Hindlimb muscle (tissue), 1 donor: ENCODE measurements at places on chromosomes 2 and 18. TPM values are rescaled to one million over a fixed set of nuclear protein-coding genes. Genes with fewer than 3 reads are reported as not detected.

DNA sequence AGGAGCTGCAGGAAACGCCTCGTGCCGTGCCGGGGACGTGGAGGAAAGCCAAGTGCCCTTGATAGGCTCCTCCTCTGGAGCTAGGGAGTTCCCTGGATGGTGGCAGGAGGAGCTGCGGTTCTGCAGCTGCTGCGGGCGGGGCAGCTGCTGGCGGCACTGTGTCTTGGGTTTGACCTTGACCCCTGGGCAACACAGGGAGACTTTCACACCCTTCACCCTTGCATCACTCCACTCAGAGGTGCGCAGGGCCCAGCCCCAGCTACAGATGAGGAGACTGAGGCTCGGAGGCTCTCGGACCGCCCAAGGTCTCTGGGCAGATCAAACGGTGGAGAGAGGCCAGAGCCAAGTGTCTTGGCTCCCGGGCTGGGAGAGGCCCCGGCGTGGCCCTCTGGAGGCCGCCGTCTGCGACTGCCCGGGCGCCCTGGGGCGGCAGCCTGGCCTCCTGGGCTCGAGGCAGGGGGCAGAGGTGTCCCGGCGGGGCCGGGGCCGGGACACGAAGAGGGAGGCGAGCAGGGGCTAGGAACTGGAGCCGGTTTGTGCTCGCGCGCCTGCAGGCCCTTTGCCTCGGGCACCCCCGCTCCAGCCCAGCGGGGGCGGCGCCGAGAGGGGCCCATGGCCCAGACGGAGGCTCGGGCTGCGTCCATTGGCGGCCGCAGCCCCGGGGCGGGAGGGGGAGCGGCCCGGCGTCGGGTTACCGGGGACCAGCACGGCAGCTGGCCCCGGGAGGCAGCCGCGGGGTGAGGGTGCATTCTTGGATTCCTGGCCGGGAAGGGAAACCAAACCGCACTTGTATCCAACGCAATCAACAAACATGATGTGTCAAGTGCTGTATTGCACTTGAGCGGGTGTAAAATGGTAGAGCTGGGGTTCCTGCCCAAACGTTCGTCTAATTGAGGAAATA lies 129.6 kb upstream of the SLC1A4 start:
- peak; percentile 75 for DNase-seq

- no peak for DNase-seq
Measured at GRCh38 chr2:10845640-10846039, 33.1 kb upstream of the PDIA6 start.

- DNase-seq = no peak
Measured at GRCh38 chr2:102588213-102588939, 31.0 kb upstream of the SLC9A2 start.

GRCh38 chr2:152037743-152038435 lies 61.0 kb downstream of the CACNB4 start:
- peak; percentile 75 for DNase-seq

- DNase-seq = no peak
Measured at GRCh38 chr2:158989165-158989564, 20.7 kb downstream of the TANC1 start.

- DNase-seq = no peak
Measured at GRCh38 chr18:4672162-4672561, 217.1 kb upstream of the DLGAP1 start.

DNA sequence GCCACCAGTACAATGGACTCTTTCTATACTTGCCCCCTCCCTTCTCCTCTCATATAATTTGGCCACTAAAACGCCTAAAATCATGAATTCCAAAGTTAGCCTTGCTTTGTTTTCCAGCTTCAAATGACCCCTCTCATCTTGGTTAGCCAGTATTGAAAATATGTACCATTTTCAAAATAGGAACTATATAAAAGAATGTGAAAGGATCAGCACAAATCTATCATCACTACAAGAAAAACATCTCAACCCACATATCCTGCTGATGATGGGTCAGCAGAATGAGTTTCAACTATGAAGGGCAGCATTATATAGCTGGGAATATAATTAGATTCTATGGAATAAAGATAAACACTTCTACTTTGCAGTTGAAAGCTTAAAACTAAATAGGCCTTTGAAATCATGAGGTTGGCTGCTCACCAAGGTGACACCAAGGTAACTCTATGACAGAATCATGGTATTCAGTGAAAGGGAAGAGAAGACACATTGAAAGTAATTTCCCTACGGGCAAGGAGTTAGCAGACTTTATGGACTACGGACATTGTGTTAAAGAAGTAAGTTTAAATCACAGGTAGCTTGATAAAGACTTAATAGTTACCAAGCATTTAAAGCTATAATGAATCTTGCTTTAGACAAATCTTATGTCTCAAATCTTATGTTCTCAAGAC lies 873.0 kb downstream of the CPS1 start:
- no peak for DNase-seq

DNA sequence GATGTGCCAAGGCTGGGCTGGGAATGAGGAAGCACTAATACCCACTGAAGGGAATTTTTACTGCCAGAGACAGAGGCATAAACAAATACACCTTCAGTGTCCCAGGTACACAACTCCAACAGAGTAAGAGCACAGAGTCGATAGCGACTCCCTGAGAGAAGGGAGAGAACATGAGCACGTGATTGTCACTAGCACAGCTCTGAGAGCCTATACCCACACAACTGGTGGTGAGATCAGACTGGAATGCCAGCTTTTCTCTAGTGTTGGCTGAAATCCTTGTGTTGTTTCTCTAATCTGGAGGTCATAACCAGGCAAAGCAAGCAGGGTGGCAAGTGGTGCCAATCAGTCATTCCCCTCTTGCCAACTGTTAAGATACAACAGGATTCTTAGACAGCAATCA lies 377.2 kb downstream of the CNTNAP5 start:
- no peak for DNase-seq

- DNase-seq = no peak
Measured at GRCh38 chr2:11390399-11390658, 45.9 kb upstream of the ROCK2 start.

DNA sequence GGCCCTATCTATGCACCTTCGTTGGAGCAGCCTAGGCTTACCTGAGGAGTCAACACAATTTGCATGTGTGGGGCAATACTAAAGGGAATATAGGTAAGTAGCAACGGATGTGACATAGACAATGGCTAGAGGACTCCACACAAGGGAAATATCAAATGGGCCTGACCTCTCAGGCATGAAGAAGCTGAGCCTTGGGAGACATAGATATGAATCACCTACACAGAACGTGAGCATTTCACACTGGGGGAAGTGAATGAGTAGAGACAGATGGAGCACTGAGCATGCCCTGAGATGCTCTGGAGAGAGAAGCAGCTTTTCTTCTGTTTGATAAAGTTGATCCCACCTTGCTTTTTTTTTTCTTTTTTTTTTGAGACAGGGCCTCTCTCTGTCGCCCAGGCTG lies 97.9 kb downstream of the ATL2 start:
- no peak for DNase-seq

- no peak for DNase-seq
Measured at GRCh38 chr2:236939271-236939670, 146.4 kb upstream of the COPS8 start.

- DNase-seq = no peak
Measured at GRCh38 chr2:235592430-235592829, 98.6 kb downstream of the AGAP1 start.

GRCh38 chr18:62862466-62862865 lies 147.1 kb downstream of the PHLPP1 start:
- DNase-seq = no peak

- DNase-seq = no peak
Measured at GRCh38 chr18:478681-479080, 21.8 kb downstream of the COLEC12 start.

GRCh38 chr2:127142663-127143630 lies 36.0 kb upstream of the BIN1 start:
- DNase-seq = no peak

- DNase-seq = no peak
Measured at GRCh38 chr2:17461087-17461475, 57.2 kb downstream of the RAD51AP2 start.

- DNase-seq = no peak
Measured at GRCh38 chr2:129490641-129491040, 488.8 kb upstream of the RAB6C start.

DNA sequence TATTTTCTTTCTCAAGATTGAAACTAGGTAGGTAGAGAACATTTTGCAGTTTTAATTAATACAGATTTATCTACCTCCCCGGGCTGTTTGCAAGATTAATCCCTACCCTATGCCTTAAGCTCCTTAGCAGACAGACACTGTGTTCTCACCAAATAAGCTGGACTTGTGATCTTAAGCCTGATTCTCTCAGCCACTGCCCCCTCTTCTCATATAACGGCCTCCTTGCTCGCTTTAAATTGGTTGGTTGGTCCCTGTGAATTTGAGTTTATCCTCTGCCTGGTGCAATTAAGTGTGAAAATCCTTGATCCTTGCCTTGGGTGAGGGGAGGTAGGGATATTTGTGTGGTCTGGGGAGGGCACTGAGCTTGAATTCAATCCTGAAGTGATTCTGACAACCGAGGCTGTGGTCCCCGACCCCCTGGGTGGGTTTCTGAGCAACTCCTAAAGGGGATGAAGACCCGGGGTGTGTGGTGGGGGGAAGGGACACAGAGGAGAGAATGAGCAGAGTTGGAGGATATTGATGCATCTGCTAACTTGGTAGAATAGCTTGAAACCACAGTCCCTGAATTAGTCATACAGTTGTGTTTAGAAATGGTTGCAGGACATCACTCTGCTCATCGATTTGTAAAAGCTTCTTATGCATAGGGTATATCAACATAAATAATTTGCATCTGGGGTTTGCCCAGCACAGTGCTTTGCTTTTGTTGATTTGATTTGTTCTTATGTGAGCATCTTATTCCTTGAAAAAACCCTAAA lies 36.9 kb upstream of the NCKAP5 start:
- no peak for DNase-seq

DNA sequence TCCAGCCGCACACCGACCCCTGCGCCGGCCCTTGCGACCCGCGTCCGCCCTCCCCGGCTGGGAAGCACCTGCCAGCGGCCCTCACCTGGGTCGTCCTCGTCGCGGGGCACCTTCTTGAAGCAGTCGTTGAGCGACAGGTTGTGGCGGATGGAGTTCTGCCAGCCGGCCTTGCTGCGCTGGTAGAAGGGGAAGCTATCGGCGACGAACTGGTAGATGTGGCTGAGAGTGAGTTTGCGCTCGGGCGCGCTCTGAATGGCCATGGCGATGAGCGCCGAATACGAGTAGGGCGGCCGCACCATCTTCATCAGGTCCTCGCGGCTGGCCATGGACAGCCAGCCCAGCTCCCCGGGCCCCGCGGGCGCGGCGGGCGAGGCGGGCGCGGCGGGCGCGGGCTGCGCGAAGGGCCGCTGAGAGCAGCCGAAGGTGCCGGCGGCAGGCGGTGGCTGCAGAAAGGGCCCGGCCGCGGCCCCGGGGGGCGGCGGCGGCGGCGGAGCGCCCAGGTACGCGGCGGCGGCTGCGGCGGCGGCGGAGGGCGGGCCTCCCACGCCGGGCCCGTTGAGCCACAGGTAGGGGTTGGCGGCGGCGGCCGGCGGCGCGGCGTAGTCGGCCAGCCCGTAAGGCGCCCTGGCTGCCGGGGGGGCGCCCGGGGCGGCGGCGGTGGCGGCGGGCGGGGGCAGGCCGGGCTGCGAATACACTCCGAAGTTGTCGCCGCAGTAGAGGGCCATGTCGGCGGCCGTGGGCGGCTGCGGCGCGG lies 505 bp downstream of the FOXI3 start:
- DNase-seq = no peak

GRCh38 chr18:3885209-3885792 lies 435.3 kb downstream of the TGIF1 start:
- no peak for DNase-seq

DNA sequence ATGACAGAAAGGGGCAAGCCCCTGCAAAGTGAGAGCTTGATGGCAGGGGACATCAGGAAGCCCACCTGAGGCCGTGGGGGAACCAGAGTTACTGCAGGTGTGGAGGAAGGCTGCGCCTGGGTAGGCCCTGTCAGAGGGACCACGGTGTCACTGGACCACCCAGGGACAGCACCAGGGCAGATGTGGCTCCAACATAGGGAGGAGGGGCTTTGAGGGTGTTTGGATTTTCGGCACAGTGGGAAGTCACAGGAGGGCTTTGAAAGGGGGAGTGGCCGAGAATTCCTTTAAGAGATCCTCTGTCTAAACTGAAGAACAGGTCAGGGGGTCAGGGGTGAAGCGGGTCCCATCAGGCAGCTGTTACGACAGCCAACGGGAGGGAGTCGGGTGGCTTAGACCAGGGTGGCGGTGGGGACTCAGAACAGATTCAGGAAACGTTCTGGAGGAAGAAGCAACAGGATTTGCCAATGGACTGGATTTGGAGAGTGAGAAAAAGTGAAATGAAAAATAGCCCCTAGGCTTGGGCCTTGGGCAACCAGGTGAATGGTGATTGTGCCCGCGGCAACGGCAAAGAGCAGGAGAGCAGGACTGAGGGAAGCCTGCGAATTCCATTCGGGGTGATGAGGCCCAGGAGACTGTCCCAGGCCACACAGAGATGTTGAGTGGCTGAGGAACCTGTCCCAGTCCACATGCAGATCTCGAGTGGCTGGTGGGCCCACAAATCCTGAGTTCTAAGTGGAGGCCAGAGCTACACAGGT lies 166.1 kb downstream of the LAMA1 start:
- no peak for DNase-seq

DNA sequence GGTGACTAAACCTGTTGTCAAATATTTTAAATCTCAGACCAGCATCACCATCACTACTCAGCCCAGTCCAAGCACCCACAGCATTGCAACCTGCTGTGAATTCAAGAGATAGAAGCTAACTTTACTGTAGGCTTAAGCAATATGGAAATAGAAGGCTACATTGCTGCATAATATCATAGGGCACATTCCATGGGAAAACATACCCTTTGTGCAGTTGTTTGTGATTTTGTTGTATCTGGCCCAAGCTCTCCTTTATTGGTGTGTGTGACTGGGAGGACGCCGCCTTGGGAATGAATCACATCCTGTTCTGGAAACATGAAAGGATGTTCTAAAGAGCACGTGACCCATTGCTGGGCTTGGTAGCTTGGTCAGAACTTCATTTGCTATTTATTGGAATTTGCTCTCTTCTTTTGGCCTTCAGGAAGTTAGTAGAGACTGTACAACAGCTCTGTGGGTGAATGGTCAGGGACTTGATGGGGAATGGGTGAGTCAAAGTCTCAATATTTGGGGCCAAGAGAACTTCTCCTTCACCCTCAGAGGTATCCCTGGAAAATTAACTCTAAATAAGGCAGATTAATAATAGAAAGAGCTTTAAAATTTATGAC lies 106.8 kb upstream of the SERPINE2 start:
- DNase-seq = no peak

- no peak for DNase-seq
Measured at GRCh38 chr2:30701782-30702181, 105.5 kb downstream of the CAPN13 start.

GRCh38 chr2:10499911-10500521 lies 51.9 kb upstream of the ODC1 start:
- no peak for DNase-seq

GRCh38 chr2:113278073-113278741 lies 514 bp downstream of the PAX8 start:
- no peak for DNase-seq

Gene LHCGR
- 0.25 TPM for polyA plus RNA-seq

Gene FBLN7
- polyA plus RNA-seq = 8.5 TPM

Gene FTCDNL1
- polyA plus RNA-seq = 2.0 TPM

Gene CCDC178
- 0.36 TPM for polyA plus RNA-seq

Gene CRYGD
- not detected for polyA plus RNA-seq

Gene FIGN
- polyA plus RNA-seq = 0.99 TPM

Gene DYNAP
- polyA plus RNA-seq = not detected

Gene PCARE
- 0.28 TPM for polyA plus RNA-seq

Gene GPR148
- polyA plus RNA-seq = not detected
